ENCODE measurements at places on chromosomes 4 and X.

DNA sequence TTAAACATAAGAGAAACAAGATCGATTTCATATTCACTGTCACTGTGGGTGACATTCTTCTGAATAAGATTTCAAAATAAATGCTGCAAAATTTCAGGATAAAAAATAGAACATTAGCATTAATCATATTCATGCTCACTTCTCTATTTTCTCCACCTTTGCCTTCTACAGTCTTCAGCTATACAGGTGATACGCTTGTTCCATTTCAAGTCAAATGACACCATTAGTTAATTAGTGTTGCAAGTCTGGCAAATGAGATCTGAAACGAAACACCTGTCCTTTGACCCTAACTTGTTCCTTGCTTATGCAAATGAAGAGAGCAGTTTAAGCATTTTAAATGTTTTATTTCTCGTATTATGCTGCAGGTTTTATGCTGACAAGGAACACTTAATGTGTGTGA lies 667.5 kb upstream of the MAGEB2 start:
- DNase-seq, result no peak

GRCh38 chr4:187357821-187358220 lies 634.2 kb upstream of the FAT1 start:
- DNase-seq, result no peak

- DNase-seq, result no peak
Observed at GRCh38 chr4:37516057-37516775, 170.0 kb downstream of the RELL1 start.

DNA sequence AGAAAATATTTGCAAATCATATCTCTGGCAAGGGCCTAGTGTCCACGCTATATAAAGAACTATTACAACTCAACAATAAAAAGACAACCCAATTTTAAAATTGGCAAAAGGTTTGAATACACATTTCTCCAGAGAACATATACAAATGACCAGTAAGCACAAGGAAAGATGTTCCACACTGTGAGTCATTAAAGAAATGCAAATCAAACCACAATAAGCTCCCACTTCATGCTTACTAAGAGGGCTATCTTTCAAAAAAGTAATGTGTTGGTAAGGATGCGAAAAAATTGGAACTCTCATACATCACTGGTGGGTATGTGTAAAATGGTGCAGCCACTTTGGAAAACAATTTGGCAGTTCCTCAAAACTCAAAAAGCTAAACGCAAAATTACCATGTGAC lies 884.0 kb upstream of the INTU start:
- DNase-seq, result peak; percentile 31

DNA sequence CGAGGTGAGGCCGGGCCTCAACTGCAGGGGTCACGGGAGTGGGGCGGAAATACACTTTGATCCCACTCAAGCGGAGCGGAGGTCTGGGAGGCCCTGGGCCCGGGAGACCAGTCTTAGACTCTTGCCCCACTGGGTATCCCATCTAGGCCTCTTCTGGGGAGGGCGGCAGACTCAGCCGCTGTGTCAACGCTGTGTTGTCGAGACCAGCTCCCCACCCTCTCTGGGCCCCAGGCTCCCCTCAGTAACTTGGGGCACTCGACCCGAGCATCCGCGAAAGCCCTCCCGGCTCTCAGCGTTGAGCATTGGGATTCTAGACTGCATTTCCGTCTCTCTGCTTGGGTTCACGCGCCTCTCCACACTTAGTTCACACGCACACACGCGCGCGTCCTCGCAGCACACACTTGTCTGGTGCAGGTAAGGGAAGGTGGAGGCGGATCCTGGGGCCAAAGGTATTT lies 1.7 kb downstream of the NKX3-2 start:
- no peak for DNase-seq

DNA sequence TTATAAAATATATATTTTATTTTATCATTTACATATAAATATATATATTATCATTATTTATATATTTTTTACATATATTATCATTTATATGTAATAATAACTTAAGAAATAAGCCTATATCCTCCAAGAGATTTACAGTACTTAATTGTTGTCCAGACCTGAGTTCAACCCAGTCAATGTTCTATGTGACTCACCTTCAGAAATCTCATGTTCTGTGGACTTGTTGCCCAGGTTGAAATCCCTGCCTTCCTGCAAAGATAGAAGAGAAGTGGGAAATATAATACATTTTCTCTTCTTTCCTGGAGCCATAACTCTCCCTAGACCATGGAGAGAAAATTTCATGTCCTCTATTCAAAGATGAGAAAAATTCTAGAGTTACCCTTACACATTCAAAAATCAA lies 247.3 kb downstream of the PARM1 start:
- no peak for DNase-seq

GRCh38 chr4:84479663-84480062 lies 19.4 kb downstream of the NKX6-1 start:
- DNase-seq, result no peak

- peak; percentile 55 for DNase-seq
Observed at GRCh38 chrX:120790118-120790517, 85.5 kb downstream of the CT47B1 start.
